ENCODE measurements at places on chromosomes 12 and 14.

GRCh38 chr14:24435192-24435810, 5.5 kb downstream of the KHNYN start:
- no peak for DNase-seq

- DNase-seq: no peak
These were observed 338.9 kb downstream of the C12orf50 start for GRCh38 chr12:87690236-87690810.

- DNase-seq: no peak
These were observed 69.7 kb downstream of the ZC3H14 start for GRCh38 chr14:88632512-88632911.

DNA sequence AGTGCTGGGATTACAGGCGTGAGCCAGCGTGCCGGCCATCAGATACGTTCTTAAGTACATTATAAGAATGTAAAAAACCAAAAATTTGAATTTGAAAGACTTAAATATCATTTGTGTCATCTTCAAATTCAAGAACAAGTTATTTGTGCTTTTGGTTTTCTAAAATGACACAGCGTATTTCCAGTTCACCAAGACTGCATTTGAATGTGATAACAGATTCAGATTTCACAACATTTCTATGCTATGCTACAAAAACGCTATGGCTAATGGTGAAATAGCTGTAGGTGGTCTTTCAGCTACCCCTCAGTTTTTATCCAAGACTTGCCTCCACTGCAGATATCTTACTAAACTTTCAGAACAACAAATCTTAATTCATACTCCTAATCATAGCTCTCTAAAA, 46.7 kb downstream of the APPL2 start:
- DNase-seq: no peak

DNA sequence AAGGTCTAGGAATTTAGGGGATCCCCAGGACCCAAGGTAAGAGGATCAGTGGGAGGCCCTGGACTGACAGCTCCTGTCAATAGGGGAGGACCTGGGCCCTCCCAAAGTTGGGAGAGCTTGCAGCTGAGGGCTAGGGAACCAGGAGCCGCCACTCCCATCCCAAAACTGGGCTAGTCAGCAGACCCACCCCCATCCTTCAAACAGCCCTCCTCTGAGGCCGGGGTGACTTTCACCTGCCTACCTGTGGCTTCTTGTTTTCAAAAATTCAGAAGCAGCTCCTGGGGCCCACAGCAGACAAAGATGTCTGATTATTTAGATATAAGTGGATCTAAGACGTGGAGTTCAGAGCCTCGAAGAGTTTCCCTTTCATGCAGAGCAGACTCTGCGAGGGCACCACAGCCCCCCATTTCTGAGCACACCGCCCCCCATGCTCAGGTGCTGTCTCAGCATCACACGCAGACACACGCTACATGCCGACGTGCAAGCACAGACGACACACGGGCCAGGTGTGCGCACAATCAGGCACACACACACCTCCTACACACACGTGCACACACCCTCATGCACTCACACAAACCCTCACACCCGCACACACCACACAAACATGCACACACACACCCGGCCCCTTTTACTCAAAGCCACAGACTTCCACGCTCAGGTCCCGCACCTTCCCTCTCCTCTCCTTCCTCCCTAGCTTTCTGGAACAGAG, 21.9 kb downstream of the DIO3 start:
- DNase-seq: no peak

DNA sequence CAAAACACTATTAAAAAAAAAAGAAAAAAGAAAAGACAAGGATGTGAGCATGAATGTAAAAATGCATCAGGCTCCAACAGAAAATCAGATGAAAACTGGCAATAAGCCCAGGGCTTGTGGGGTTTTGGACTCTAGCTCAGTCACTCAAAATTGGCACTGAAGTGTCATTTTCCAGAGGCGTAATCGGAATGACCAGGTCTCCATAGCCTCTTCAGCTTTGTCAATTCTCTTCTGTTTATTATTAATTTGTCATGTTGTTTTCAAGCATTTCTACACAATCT, 137.2 kb upstream of the TRHDE start:
- DNase-seq: no peak

DNA sequence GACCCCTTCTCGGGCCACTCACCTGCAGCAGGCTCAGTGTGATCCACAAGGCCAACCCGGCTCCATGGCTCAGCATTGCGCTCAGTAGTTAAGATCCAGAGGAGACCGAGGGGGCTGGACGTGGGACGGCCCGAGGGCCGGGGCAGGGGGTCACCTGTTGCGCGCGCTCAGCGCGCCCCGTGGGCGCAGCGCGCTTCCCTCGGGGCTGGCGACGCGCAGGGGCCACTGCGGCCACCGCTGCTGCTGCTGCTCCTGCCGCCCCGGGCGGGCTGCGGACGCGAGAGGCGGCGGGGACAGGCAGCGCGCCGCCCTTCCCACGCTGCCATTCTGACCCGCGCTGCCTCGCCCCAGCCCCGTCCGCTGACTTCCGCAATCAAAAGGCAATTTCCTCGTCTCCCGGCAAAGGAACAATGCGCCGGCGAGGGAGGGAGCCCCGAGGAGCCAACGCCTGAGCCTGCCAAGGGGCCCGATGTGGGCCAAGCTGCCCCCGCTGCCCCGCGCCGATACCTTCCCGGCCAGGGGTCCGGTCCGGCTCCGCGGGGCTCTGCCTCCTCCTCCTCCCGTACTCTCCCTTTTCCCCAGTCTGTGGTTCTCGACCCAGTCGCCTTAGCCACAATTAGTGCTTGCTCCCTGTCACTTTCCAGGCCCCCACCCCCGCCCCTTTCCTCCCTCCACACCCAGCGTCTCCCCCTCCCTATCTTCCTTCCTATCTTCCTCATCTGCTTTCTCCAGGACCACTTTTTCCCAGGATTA, 27.3 kb downstream of the PTPRB start:
- DNase-seq: peak; percentile 69

DNA sequence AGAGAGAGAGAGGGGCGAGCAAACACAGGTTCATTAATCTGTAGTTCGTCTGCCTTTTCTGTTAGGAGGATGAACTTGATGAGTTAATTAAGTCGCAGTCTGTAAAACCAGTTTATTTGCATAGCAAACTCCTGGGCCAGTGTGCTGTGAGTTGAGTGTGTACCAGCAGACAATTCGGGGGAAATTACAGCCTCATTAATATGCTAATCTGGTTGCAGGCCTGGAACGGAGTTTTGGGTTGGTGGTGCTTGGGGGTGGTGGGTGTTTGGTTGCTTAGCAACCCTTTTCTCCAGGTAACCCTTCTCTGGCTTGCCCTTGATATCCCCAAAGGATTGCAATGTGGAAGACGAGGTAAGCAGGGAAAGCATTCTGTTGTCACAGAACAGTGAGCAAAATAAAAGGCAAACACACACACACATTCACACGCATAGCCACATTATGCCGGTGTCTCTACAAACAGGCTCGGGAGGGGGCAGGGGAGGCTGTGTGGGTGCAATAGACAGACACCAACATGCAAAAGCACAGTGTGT, 29.2 kb upstream of the LHX5 start:
- DNase-seq: no peak

DNA sequence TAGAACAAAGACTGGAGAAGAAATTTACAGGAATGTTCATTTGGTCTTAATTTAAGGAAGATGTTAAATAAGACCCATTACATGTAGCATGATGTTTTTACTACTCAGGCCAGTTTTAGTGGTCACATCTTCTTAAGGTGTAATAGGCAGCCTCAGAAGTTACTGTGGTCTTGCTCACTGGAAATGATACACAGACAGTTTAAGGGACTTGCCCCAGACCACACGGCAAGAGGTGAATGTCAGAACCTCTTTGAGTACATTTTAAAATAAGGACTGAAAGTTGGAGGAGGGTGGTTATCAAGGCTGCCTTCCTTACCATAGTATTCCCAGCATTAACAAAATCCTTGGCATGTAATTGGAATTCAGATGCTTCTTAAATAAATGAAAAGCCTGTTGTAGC, 37.9 kb downstream of the LRRK2 start:
- peak; percentile 5 for DNase-seq

DNA sequence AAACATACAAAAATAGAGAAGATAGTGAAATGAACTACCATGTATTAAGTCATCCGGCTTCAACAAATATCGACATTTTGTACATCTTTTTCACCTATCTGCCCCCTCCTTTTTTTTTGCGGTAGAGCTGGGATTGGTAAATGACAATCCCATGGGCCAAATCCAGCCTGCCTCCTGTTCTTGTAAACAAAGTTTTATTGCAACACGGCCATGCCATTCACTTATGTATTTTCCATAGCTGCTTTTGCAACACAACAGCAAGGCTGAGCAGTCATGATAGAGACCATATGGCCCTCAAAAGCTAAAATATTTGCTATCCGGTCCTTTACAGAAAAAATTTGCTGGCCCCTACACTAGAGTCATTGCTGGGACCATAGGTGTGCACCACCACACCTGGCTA, 58.1 kb upstream of the PLEKHG3 start:
- peak; percentile 86 for DNase-seq

- DNase-seq: peak; percentile 77
These were observed 6.4 kb downstream of the STX2 start for GRCh38 chr12:130832561-130833209.

DNA sequence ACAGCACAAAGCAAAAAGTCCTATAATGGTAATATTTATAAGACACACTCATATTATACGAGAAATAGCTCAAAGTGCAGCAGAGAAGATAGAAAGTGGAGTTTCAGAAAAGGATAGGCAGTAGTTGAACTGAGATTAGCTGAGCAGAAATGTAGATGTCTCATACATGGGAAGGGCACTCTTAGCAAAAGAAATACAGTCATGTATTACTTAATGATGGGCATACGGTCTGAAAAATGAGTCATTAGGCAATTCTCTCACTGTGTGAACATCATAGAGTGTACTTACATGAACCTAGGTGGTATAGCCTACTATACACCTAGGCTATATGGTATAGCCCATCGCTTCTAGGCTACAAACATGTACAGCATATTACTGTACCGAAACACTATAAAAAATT, 671.3 kb downstream of the RPS29 start:
- no peak for DNase-seq

Measured in adipocyte (in vitro differentiated cells).